Cardiac fibroblast (primary cell): ENCODE measurements at places on chromosomes 7 and 10.

DNA sequence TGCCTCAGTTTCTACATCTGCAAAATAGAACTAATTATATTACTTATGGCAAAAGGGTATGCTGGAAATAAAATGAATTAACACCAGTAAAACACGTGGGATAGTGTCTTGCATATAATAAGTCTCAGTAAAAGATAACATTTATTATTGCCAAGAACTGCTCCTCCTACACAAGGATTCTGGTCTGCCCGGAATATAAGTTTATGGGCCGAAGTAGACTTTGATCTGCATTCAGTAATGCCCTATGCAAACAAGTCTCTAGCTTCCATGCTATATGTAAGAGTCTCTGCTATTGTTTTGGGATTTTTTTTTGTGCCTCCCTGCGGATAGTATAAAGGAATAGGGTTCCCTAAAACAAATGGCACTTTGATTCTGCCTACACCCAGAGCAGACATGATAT, 125.6 kb upstream of the SLC26A5 start:
- DNase-seq: no peak

DNA sequence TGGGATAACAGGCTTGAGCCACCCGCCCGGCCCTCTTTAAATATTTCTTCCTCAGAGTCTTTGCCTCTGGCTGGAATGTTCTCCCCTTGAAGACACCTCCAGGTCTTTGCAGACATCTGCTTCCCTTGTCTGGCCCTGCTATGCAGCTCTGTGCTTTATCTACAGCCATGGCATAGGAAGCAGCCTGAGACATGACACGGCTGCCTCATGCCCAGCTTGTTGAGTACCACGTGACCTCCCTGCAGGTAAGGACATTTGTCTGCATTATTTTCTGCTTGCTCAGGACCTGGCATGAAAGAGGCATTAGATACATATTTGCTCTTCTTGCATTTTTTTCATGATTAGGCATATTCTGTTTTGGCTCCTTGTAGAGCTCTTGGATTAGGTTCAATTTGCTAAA, 113.8 kb upstream of the KLF6 start:
- DNase-seq: no peak

DNA sequence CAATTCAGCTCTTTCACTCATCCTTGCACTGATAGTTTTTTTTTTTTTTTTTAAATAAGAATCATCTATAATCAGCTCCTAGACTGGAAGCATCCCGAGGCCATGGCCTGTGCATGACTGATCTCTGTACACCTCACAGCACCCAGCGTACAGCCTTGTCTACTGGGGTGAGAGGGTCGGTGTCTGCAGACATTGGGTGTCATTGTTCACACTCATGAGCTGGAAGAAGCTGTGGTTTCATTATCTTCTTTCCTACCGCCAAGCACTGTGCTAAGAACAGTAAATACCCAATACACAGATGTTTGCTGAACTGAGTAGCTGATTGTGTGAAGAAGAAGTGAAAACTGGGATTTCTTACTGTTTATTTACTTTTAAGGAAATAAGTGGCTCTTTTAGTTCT, 123.6 kb downstream of the CLEC2L start:
- peak; percentile 22 for DNase-seq

DNA sequence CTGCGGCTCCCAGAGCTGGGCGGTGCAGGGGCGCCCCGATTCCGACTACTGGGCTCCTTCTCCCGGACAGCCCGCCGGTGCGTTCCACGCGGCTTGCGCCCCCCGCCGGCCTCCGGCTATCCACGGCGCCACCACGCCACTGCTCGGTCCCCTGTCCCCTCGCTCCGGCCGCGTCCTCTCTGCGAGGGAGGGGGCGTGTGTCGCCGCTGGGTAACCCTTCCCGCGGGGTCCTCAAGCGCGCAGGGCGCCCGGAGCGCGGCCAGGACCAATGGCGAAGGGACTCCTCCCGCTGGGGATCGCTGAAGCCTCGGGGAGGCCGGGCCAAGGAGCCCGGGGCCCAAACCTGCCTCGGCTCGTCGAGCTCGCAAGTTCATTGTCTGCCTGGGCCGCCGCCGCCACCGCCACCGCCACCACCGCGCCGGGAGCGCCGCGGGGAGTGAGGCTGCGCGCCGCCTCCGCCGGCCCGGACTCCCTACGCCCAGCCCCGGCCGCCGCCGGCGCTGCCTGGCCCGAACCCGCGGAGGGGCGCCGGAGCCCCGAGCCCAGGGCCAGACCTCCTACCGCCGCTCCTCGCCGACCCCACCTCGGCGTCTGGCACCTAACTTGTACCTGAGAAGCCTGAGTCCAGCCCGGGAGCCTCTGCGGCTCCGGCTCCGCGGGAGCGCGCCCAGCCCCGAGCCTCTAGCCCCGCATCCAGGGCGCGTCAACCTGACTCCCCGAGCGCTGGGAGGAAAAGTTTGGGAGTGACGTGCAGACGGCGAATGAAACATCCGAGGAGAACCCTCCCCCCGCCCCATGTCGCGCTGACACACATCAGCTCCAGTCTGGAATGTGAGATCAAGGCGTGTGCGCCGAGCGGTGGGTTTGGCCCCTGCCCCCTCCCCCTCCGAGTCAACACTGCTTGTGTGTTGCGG, at the start of gene CHST15:
Gene CHST15, minus strand, starts transcription at position 739 of the 914 bp plus-strand sequence. CDS start 47,386 bp downstream, outside the sequence.
- peak; percentile 45 for DNase-seq

DNA sequence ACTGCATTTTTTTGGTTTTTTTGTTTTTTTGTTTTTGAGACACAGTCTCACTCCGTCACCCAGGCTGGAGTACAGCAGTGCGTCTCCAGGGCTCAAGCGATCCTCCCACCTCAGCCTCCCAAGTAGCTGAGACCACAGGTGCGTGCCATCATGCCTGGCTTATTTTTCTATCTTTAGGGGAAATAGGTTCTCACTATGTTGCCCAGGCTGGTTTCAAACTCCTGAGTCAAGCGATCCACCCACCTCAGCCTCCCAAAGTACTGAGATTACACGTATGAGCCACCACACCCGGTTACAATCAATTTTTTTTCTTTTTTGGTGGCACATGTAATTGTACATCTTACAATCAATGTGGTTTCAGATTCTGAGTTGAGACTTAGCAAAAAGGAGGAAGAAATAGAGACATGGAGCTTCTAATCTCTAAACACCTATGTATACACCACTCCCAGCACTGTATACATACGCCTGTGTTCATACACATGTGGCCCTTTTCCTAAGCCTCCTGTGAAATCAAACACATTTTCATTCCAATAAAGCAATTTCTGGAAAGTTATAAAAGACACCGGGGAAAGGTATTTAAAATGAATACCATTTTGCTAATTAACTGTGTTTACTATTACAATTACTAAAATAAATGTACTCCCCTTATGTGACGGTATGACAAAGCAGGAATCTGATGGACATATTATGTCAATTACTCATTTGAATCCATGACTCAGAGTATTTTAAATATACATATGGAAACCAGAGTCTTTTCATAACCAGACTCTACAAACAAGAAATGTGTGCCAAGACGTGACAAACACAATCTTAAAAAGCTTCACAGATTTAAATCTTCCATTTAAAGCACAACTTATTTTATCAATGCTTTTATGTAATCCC, 40.9 kb downstream of the SMURF1 start:
- DNase-seq: peak; percentile 88

GRCh38 chr10:26855186-26855585, 5.6 kb downstream of the ABI1 start:
- DNase-seq: peak; percentile 63

- no peak for DNase-seq
Measured at GRCh38 chr7:81707966-81708365, 61.9 kb downstream of the HGF start.

- DNase-seq: no peak
Measured at GRCh38 chr7:2886391-2886790, 42.3 kb upstream of the GNA12 start.

- DNase-seq: peak; percentile 79
Measured at GRCh38 chr10:490891-491571, 198.4 kb downstream of the DIP2C start.

GRCh38 chr10:98414932-98415730, at the start of gene PYROXD2:
Gene PYROXD2 (minus strand): TSS chr10:98415182. CDS start chr10:98415135, 47 bp downstream.
- peak; percentile 91 for DNase-seq

DNA sequence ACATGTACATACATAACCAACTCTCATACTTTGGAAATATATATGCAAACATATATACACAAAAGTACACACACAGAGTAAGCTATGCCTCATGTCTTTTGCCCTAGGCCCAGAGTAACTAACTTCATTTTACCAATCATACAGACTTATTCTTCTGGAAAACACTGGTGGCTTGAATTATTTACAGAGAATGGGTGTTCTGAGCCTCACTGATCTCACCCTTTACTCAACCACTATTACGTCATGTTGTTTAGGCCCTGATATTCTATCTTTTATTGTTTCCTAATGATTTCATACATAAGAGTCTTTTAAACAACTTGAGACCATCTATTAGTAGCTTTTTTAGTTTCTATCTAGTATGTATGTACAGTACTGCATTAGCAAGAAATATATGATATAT, 43.0 kb downstream of the ANK3 start:
- DNase-seq: no peak

DNA sequence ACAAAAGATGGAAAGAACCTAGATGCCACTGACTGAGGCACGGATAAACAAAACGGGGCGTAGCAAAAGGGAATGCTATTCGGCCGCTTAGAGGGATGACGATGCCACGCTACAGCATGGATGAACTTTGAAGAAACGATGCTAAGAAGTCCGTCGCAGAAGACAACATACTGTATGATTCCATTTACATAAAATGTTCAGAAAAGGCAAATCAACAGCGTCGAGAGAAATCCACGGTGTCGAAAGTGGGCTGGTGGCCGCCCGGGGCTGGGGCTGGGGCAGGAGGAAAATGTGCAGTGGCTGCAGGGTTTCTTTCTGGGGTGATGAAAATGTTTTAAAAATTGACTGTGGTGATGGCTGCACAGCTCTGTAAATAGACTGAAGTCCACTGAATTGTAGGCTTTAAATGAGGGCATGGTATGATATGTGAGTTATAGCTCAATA, 24.1 kb downstream of the GNA12 start:
- DNase-seq: no peak

DNA sequence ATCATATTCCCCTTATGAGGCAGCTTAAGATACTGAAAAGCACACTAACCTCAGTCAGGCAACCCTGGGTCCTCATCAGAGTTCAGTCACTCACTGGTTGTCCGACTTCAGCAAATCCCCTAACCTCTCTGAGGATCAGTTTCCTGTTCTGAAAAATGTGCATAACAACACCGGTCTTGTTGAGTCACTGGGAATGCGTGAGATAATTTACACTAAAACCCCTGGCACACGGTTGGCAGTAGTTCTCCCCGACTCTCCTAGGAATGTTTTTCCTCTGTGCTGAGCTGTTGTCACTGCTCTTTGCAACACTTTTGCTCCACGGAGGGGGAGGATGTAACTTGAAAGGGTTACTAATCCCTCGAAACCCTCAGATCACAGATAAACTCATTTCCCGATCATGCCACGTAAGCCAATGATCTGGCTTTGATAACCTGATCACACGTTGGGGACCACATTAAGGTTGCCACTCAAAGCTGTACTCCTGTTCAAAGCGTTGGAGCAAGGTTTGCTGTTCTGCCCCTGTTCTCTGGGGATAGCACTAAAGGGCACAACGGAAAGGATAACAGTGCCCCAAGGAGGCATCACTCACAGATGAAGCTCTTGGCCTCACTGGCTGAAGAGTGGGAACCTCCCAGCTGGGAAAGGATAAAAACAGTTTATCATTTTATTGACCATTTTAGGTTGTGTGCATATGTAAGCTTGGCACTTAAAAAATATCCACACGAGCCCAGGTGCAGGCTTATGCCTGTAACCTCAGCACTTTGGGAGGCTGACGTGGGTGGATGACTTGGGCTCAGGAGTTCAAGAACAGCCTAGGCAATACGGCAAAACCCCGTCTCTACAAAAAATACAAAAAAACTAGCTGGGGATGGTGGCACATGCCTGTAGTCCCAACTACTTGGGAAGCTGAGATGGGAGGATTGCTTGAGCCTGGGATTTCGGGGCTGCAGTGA, 5.0 kb upstream of the RBM17 start:
- peak; percentile 58 for DNase-seq

DNA sequence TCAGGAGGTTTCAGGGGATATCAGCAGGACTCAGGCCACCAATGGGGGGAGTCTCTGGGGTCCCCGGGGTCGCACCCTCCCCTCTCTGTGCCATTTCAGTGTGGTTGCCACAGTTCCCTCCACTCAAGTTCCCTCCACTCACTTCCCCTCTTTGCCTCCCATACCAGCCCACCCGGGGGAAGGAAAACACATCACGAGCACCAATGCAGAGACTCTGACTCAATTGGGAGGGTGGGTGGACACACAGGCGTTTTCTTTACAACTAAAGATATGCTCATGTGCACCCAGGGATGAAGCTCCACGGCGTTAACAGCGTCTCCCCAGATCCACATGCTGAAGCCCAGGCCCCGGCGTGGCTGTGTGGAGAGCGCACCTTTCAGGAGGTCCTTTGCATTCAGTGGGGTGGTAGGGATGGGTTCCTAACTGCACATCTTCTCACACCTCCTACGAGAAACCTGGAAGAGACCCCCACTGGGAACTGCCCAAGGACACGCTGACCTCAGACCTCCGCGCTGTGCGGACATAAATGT, 254.1 kb downstream of the ZMYND11 start:
- no peak for DNase-seq

DNA sequence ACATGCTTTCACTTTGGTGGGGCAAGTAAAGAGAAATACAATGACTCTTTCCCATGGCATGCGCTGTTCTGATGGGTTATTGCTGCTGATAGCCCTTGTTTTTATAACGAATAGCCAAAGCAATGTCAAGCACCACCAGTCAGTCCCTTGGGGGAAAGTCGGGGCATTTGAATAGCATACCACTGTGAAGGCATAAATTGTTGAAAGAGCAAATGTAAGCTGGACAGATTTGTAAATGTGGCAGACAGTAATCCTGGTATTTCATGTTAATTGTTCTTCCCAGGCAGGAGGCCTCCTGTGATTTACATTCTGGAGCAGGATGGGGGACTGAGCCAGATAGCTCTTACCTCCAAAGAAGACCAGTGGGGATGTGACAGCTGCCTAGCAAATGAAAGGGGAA, 293.3 kb downstream of the ADRA2A start:
- DNase-seq: peak; percentile 11

GRCh38 chr7:77351539-77352004, 64.6 kb downstream of the GSAP start:
- DNase-seq: no peak

DNA sequence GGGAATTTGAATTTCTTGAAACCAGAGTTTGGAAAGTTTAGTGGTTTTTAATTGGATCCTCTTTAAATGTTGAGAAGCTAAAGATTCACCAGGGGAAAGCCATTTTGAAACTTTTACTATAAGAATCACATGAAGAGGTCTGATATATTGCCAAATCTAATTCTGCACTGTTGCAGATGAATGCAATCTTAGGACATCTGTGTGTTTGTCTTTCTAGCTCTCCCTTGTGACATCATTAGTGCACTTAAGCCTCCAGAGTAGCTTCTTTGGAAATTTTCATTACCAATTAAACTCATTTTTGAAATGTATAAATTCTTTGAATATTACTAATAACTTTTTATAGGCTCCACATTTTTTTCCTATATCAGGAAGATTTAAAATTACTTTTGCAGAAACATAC, 160.2 kb downstream of the BICC1 start:
- DNase-seq: peak; percentile 73
